ENCODE measurements at places on chromosomes 1 and 21.

DNA sequence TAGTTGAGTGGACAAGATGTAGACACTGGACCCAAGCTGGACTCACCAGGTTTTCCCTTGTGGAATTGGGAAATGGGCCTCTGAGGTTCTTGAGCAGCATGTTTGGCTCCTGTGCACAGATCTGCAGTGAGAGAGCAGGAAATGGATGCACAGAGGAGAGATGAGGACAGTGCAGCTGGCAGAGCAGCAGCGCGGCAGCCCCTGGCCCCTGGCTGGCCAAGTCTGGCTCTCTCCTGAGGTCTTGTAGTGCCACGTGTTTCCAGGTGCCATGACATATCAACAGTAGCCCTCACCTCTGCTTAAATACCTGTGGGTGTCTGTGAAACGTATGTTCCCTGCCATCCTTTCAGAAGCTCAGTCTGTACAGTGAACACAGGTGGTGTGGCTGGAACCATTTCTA is 19.2 kb upstream of the BCL10 start:
- H3K4me1 ChIP-seq = peaks cover 10% of the 10 kb centered on the region
- peak overlapping the region; percentile 19 for H3K27ac ChIP-seq
- H3K4me3 ChIP-seq = no peak overlapping the region
- DNase-seq = no peak
- no peaks in the 10 kb centered on the region for H3K27me3 ChIP-seq
- H3K36me3 ChIP-seq = no peaks in the 10 kb centered on the region

DNA sequence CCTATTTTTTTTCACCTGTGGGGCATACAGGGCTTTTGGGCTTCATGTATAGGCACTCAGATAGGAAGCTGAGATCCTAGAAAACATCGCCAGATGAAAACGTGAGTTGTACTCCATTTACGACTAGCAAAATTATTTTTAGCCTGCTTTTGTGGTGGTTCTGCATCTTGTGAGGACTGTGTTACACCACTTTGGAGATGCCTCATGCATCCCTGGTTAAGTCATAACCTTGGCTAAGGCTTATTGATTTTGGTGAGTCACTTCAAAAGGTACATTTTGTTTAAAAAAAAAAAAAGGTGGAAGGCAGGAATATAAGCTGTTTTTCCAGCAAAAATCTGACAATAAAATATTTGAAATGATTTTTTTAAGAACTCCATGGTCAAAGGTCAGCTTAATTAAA is 101.8 kb upstream of the OLFM3 start:
- H3K27ac ChIP-seq = no peak overlapping the region
- H3K4me3 ChIP-seq = no peak overlapping the region
- H3K4me1 ChIP-seq = no peaks in the 10 kb centered on the region
- DNase-seq = no peak
- no peaks in the 10 kb centered on the region for H3K27me3 ChIP-seq
- H3K36me3 ChIP-seq = no peaks in the 10 kb centered on the region

DNA sequence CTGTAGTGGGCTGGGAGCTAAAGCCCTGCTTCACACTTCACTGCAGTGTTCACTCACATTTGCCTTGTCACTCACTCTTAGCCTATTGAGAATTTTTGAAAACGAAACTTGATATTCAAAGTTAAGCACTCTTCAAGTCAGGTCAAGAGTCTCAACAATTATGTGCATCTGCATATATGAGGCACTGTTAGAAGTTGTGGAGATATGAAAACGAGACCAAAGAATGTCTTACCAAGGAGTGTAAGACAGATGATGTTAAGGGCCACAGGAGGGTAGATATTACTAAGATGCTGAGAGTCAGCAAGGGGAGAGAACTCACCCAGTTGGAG is 64.7 kb upstream of the GJA8 start:
- no peaks in the 10 kb centered on the region for H3K27me3 ChIP-seq
- no peak overlapping the region for H3K4me3 ChIP-seq
- no peaks in the 10 kb centered on the region for H3K4me1 ChIP-seq
- H3K27ac ChIP-seq = no peak overlapping the region

DNA sequence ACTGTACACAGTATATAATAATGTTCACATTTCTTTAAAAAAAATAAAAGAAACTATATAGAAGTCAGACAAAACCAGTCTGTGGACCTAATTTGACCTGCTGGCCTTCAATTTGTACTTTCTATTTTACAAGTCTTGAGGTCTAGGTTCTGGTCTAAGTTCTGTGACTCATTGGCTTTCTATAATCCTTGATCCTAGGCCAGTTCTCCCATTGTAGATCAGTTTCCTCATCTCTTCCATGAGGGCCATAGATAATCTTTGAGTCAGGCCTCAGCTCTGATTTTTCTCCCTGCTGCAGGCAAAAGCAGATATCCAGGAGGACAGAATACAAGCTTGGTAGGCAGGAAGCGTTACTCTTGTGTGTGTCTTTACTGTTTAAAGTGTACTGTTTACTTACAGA is 603.7 kb upstream of the CAMK1G start:
- no peaks in the 10 kb centered on the region for H3K4me1 ChIP-seq
- H3K4me3 ChIP-seq = no peak overlapping the region
- H3K27me3 ChIP-seq = no peaks in the 10 kb centered on the region
- DNase-seq = no peak
- H3K27ac ChIP-seq = no peak overlapping the region

GRCh38 chr1:238653693-238654321 is 732.6 kb upstream of the CHRM3 start:
- no peak overlapping the region for H3K27ac ChIP-seq
- no peaks in the 10 kb centered on the region for H3K36me3 ChIP-seq
- no peak overlapping the region for H3K4me3 ChIP-seq
- no peaks in the 10 kb centered on the region for H3K4me1 ChIP-seq

GRCh38 chr1:23062271-23062670 is 43.0 kb downstream of the KDM1A start:
- H3K27ac ChIP-seq = no peak overlapping the region
- peaks cover 34% of the 10 kb centered on the region for H3K36me3 ChIP-seq
- no peaks in the 10 kb centered on the region for H3K27me3 ChIP-seq
- no peak for DNase-seq
- H3K4me1 ChIP-seq = no peaks in the 10 kb centered on the region

GRCh38 chr1:199710974-199711373 is 316.5 kb upstream of the NR5A2 start:
- H3K4me1 ChIP-seq = no peaks in the 10 kb centered on the region
- DNase-seq = no peak
- H3K27ac ChIP-seq = no peak overlapping the region
- H3K4me3 ChIP-seq = no peak overlapping the region

GRCh38 chr1:150121236-150121862 is 28.4 kb upstream of the PLEKHO1 start:
- no peak overlapping the region for H3K4me3 ChIP-seq
- H3K27me3 ChIP-seq = no peaks in the 10 kb centered on the region
- no peak overlapping the region for H3K27ac ChIP-seq
- peaks cover 6% of the 10 kb centered on the region for H3K36me3 ChIP-seq
- no peaks in the 10 kb centered on the region for H3K4me1 ChIP-seq
- no peak for DNase-seq

DNA sequence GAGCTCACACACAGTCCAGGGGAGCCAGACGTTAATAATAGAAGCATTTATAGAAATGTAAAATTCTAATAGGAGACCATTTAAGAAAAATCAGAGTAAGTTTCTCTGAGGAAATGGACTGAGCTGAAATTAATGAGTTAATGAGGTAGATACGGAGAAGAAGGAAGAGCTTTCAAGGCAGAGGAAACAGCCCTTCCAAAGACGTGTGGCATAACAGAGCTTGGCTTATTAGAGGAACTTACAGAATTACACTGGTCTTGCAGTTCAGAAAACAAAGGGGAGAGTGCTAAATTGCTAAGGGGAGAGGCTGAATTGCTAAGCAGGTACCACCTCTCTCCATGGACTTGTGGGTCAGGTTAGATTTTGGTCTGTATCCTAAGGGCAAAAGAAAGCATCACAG is 8.2 kb upstream of the PIGK start:
- H3K36me3 ChIP-seq = no peaks in the 10 kb centered on the region
- H3K27ac ChIP-seq = no peak overlapping the region
- no peaks in the 10 kb centered on the region for H3K4me1 ChIP-seq

- peak overlapping the region; percentile 51 for H3K4me3 ChIP-seq
- peaks cover 8% of the 10 kb centered on the region for H3K27me3 ChIP-seq
- H3K4me1 ChIP-seq = no peaks in the 10 kb centered on the region
- no peaks in the 10 kb centered on the region for H3K36me3 ChIP-seq
- H3K27ac ChIP-seq = no peak overlapping the region
Observed at GRCh38 chr1:201283836-201284553, 689 bp downstream of the PKP1 start.

DNA sequence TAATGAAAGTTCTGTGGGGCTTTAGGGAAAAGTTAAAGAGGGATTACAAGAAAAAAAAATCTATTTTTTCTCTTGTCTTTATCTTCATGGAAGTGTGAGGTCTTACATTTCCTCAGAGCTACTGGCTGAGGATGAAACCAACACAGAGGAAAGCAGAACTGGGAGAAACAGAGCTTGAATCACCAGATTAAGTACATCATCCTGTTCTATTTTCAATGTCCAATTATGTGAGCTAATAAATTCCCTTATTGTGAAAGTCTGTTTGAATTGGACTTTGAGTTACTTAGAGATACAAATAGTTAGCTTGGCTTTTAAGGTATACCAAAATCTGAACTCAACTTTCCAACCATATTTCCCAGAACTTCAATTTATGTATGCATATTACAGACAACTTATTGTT is 69.2 kb downstream of the LPGAT1 start:
- H3K36me3 ChIP-seq = peaks cover 21% of the 10 kb centered on the region
- no peaks in the 10 kb centered on the region for H3K27me3 ChIP-seq
- no peak for DNase-seq
- no peak overlapping the region for H3K4me3 ChIP-seq
- no peak overlapping the region for H3K27ac ChIP-seq
- H3K4me1 ChIP-seq = no peaks in the 10 kb centered on the region

GRCh38 chr21:21806711-21807597 is 808.7 kb downstream of the NCAM2 start:
- H3K27ac ChIP-seq = no peak overlapping the region
- DNase-seq = no peak
- H3K4me3 ChIP-seq = no peak overlapping the region
- H3K27me3 ChIP-seq = no peaks in the 10 kb centered on the region
- no peaks in the 10 kb centered on the region for H3K36me3 ChIP-seq

GRCh38 chr1:42168391-42168670 is 3.8 kb upstream of the GUCA2A start:
- H3K27ac ChIP-seq = no peak overlapping the region
- no peaks in the 10 kb centered on the region for H3K27me3 ChIP-seq
- H3K4me3 ChIP-seq = no peak overlapping the region
- no peak for DNase-seq
- H3K36me3 ChIP-seq = no peaks in the 10 kb centered on the region
- H3K4me1 ChIP-seq = peaks cover 6% of the 10 kb centered on the region

- no peak overlapping the region for H3K27ac ChIP-seq
- H3K4me3 ChIP-seq = no peak overlapping the region
- no peaks in the 10 kb centered on the region for H3K36me3 ChIP-seq
Observed at GRCh38 chr1:204703826-204704612, 18.5 kb upstream of the LRRN2 start.

GRCh38 chr1:202037706-202038296 is 27.4 kb downstream of the ELF3 start:
- no peak overlapping the region for H3K27ac ChIP-seq
- no peaks in the 10 kb centered on the region for H3K36me3 ChIP-seq
- DNase-seq = no peak
- H3K4me1 ChIP-seq = peaks cover 7% of the 10 kb centered on the region

- no peak for DNase-seq
- no peak overlapping the region for H3K4me3 ChIP-seq
- no peaks in the 10 kb centered on the region for H3K27me3 ChIP-seq
- H3K4me1 ChIP-seq = no peaks in the 10 kb centered on the region
Observed at GRCh38 chr1:182426442-182427430, 23.2 kb upstream of the RGSL1 start.

GRCh38 chr1:155043793-155044192 is 7.3 kb upstream of the ADAM15 start:
- H3K4me1 ChIP-seq = no peaks in the 10 kb centered on the region
- H3K27me3 ChIP-seq = no peaks in the 10 kb centered on the region
- no peaks in the 10 kb centered on the region for H3K36me3 ChIP-seq
- no peak overlapping the region for H3K4me3 ChIP-seq
- no peak overlapping the region for H3K27ac ChIP-seq

DNA sequence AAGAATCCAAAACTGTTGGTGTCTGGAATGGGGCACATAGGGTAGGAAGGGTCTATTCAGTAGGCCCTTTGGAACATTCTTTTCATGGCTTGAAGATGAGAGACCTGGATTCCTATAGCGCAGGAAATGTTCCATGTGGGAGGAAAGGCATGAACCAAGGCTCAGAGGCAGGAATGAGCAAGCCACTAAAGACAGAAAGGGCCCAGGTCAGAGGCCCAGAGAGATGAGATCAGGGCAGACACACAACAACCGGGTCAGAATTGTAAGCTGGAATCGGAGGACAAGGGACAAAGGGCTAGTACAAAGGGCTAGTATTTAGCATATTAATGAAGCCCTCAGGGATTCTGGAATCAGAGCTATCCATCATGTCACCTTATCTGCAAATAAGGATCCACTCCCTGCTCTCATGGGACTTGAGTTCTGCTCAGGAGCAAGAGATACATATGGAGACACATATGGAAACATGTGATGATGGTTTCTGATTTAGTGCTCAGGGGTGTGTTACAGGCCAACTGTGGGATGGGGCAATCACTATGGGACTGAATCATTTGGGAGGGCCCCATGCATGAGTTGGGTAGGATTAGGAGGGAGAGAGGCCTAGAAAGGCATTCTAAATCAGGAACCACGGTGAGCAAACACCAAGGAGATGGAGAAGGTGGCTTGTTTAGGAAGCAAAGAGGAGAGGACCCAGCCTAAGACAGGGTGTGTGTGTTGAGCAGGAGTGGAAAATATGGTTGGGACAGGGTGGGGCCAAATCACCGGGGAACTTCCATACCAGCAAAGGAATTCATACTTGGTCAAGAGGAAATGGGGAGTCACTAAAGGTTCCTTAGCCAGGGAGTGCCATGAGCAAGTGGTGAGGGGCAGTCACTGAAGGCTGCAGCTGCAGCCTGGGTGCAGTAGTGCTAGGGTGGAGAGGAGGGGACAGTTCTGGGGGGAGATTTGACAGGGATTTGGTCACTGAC is 8.6 kb downstream of the NECTIN4 start:
- no peaks in the 10 kb centered on the region for H3K36me3 ChIP-seq
- no peak overlapping the region for H3K27ac ChIP-seq

DNA sequence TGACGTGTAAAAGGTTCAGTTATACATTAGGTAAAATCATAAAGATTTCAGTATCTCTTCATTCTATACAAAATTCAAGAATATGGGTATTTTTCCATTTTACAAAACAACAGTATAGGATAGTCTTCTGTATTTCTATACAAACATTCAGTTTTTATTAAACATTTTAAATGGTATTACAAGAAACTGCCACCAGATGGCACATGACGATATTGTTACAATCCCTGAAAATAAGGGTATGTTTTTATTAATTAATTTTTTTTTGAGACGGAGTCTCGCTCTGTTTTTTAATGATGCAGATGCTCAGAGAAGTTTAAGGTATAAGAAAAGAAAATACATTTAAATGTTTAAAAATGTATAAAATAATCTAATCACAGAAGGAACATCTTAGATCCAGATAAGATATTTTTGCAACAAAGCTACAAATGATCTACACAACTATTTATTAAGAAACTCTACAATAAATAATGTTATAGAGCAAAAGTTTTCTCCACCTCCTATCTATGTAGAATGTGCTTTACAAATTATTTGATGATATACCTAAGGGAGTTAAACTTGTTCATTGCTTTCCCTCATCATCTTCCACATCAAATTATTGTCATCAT is 23.5 kb upstream of the RSBN1 start:
- H3K27me3 ChIP-seq = no peaks in the 10 kb centered on the region
- H3K36me3 ChIP-seq = no peaks in the 10 kb centered on the region
- H3K27ac ChIP-seq = no peak overlapping the region
- H3K4me3 ChIP-seq = no peak overlapping the region
- DNase-seq = no peak
